ENCODE measurements at places on chromosomes 6 and 20.

- no peak for DNase-seq
Measured at GRCh38 chr6:15490242-15491100, 172.4 kb downstream of the DTNBP1 start.

DNA sequence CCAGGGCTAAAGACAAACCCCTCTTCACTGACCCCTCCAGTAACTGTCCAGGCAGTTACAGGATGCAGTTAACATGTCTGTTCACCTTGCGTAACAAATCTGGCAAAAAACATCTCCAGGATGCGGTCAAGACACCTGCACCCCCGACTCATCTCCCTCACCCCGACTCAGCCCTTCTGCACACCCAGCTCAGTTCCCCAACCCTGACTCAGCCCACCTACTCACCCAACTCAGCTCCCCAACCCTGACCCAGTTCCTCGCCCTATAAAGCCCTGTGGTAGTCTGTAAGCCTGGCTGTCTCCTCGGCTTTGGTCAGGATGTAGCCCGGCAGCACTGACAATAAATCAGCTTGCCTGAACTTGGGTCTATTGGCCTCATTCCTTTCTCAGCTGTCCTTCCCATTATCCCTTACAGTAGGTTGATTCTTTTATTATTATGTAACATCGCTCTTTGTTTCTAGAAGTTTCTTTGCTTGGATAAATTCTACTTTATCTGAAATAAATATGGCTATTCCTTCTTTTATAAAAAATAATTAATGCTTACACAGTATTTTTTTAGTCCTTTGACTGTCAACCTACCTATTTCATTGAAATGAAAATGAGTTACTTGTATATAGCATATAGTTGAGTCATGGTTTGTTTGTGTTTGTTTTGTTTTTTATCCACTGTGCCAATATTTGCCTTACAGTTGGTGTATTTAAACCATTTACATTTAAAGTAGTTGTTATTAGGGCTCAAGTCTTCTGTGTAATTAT, 12.9 kb upstream of the ADTRP start:
- DNase-seq, result no peak

- DNase-seq, result no peak
Measured at GRCh38 chr6:81763051-81763450, 10.6 kb upstream of the TENT5A start.

- DNase-seq, result no peak
Measured at GRCh38 chr6:43192911-43193310, 10.9 kb downstream of the CUL9 start.

GRCh38 chr6:143465546-143465945, 14.9 kb downstream of the PEX3 start:
- no peak for DNase-seq
